HL-60 (cell line): ENCODE measurements at places on chromosomes 12 and 14.

DNA sequence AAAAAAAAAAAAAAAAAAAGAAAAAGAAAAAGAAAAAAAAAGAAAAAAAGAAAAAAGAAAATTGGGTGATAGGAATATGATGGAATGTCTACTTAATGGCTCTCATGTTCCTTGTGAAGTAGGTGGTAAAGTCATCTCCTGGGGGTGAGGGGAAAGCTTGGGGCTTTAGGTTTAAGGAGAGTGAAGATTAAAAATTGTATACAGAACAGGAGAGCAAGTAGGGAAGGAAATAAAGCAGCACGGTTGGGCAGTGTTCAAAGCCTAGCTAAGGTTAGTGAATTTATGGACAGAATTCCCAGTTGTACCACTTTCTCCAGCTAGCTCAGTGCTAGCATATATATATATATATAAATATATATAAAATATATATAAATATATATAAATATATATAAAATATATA is 40.0 kb upstream of the SLC2A13 start:
- DNase-seq, result no peak

DNA sequence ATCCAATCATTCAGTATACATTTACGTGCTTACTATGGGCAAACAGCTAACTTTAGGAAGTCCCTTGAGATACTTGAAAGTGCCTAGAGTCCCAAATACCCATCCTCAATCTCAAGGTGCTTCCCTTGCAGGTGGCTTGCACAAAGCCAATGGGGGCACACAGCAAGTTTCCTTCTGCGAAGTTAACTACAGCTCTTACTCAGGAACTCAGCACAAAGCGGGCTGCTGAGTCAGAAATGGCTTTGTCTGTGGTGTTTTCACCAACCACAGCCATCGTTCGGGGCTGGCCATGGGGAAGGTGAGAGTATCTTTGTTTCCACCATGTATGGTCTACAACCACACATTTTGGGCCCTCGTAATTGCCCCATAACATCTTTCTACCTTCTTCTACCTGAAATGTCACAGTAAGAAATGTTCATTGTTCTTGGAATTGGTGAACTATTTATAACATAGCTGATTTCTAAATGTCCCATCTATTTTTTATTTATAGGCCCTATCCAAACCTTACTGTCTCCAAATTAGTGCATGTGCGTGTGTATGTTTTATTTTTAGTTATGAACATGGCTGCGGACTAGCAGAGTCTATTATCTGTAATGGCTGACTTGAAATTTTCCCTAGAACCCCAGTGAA is 13.9 kb downstream of the MFAP5 start:
- DNase-seq, result no peak

DNA sequence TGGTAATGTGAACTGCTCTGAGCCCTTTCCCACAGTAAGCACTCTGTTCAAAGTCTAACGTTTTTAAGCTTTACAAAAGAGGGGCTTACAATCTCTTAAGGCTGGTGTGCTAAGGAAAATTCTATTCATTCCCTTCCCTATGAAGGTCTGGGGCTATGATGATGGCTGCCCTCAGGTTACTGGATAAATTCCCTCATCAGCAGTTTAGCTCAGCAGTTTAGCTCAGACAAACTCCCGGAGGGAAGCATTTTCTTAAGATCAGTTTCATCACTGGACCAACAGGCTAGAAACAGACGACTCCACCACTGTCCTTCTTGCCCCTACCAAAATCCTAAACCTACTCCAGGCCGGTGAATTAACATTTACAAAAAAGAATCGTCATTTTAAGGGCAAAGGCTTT is 19.1 kb downstream of the ERP29 start:
- DNase-seq, result no peak

- no peak for DNase-seq
Measured at GRCh38 chr14:104799244-104800014, 1.5 kb upstream of the ZBTB42 start.

DNA sequence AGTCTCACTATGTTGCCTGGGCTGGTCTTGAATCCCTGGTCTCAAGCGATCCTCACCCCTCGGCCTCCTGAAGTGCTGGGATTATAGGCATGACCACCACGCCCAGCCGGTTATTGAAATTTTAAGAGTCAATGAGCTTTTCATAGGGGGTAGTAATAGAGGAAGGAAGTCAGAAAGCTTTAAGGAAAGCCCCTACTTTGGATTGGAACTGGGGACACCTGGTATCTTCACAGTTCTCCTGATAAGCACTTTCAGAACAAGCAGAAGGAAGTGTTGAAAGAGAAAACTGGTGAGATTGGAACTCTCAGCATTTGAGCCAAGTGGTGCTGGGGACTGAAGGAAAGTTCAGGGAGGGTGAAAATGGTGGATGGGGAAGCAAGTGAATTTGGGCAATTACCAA is 5.1 kb downstream of the SLC4A8 start:
- DNase-seq, result no peak

DNA sequence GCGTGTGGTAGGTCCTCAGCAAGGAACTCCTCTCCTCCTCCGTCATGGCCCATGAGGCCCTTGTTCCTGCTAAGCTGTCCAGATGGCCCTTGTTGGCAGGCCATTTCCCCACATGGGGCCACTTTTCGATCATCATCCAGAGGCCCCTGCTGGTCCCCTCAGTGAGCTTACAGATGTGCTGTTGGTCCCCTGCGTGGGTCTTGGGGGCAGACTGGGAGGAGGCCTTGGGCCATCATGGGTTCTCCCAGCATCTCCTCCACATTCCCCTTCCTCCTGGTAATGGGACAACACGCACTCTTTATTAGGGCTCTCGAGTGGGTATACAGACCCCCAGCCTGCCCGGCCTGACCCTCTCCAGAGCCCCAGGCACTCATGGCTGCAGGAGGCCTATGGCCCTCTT is 114.7 kb downstream of the BEGAIN start:
- DNase-seq, result no peak

DNA sequence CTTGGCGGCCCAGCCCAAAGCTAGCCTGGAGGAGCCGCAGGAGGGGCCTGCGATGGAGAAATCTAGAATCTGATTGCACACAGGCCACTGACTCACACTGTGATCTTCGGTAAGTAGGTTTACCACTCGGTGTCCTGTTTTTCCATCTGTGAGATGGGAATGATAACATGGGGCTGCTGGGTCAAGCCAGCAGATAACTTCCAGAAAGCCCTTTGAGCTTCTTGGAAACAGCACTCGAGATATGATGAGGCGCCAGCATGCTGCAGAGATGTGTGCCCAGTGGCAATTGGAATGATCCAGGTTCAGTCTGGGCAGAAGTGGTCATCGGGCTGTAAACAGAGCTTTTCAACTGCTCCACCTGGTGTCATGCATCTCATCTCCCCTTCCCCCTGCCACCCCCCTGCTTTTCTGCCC is 771.3 kb upstream of the TBX3 start:
- DNase-seq, result no peak

DNA sequence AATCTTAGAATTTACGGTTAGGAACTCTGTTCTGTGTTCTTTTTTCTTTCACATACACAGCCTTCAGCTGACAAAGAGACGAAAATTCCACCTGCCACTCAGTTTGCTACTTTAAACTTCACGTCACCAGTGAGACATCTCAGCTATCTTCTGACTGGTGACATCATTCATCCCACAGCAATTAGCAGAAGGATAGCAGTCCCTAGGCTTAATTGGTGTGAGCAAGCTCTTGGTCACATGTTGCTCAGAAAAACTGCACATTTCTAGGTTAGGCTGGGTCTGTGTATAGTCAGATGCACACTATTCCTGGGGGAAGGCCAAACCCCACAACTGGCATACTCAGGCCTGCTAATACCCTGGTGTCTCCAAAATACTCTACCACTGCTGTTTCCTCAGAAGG is 23.9 kb downstream of the SLC7A7 start:
- no peak for DNase-seq

- DNase-seq, result no peak
Measured at GRCh38 chr14:60204843-60205774, 39.9 kb upstream of the DHRS7 start.

DNA sequence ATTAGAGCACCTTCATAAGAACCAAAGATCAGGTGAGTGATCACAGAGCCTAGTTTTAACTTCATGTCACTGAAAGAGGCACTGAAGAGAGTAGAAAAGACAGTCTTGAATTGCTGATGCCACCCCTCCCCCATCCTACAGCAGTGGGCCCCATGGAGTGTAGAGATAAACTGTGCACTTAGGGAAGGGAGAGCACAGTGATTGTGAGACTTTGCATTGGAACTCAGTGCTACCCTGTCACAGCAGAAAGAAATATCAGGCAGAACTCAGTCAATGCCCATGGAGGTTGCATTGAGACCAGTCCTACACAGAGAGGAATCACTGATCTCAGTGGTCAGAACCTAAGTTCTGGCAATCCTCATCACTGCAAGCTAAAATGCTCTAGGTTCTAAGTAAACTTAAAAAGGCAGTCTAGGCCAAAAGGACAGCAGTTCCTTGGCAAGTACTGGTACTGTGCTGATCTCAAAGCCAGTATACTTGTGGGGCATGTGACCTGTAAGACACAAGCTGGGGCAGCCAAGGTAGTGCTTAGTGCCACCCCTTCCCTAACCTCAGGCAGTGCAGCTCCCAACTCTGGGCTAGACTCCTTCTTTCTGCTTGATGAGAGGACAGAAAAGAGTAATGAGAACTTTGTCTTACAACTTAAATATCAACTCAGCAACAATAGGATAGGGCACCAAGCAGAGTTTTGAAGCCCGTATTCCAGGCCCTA is 94.1 kb downstream of the FSCB start:
- DNase-seq, result no peak

DNA sequence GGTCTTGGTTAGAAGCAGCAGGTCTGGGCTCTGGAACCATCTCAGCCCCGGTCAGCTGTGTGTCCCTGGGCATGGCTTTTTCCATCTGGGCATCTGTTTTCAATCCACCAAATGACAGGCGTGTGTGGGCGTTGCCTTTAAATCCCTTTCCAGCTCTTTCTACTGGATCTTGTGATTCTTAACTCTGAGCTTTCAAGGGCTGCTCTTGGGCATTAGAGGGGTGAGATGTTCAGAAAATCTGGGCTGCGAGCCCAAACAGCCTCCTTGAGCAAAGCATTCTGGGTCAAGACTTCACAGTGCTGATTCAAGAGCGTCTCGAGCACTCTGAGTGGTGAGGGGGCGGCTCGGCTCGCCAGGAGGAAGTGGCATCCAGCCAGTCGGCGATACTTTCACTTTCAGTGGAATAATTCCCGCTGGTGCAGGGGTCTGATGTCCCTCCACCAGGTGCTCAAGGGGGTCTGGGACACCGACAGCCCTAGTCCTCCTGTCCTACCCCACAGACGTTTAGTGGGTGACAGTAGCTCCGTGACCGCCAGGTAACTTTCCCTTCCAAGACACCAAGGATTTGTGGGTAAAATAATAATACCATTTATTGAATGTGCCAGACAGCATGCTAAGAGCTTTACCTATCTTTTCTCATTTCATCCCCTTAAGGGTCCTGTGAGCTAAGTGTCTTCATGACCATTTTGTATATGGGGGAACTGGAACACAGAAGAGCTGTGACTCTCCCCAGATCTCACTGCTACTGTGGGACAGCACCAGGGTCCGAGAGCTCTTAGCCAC is 114.0 kb downstream of the PLXNC1 start:
- peak; percentile 74 for DNase-seq

- DNase-seq, result no peak
Measured at GRCh38 chr12:81758421-81759189, 545 bp downstream of the PPFIA2 start.

DNA sequence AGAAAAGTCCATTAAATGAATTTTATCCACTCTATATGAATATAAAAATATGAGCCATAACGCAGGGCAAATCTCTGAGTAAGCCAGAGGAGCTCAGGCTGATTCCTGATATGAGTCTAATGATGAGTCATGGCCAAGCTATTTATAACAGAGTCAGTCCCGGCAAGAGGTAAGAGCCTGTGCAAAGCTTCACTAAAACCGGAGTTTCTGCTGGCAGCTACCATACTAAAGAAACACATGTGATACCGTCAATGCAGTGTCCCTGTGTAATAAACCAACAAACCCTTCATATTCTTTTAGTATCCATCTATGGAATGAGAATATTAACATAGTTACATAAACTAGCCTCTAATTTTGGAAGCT is 319.4 kb downstream of the KCNC2 start:
- no peak for DNase-seq

DNA sequence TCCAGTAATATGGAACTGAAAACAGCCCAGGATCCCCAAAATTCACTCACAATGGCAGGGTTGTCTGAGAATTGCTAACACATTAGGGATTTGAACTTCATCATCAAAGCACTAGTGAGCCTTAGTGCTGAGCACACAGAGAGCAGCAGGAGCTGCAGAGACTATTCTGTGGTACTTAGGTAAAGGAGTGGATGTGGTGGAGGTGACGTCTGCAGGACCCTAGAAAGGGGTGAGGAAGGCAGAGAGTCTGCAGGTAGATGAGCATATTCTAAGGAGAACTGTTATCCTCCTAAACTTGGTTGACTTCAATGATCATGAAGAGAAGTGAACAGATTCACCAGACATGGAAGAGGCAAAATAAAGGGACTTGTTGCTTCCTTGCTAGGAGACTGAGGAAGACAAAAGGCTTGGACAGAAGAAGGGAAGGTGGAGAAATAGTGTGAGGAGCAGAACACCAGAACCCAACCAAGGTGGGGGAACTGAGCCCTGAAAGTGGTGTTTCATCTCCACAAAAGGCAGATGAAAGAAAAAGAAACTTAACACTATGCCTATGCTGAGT is 1164.0 kb downstream of the TMEM121 start:
- DNase-seq, result no peak

GRCh38 chr12:91620992-91621391 is 438.4 kb upstream of the DCN start:
- no peak for DNase-seq

DNA sequence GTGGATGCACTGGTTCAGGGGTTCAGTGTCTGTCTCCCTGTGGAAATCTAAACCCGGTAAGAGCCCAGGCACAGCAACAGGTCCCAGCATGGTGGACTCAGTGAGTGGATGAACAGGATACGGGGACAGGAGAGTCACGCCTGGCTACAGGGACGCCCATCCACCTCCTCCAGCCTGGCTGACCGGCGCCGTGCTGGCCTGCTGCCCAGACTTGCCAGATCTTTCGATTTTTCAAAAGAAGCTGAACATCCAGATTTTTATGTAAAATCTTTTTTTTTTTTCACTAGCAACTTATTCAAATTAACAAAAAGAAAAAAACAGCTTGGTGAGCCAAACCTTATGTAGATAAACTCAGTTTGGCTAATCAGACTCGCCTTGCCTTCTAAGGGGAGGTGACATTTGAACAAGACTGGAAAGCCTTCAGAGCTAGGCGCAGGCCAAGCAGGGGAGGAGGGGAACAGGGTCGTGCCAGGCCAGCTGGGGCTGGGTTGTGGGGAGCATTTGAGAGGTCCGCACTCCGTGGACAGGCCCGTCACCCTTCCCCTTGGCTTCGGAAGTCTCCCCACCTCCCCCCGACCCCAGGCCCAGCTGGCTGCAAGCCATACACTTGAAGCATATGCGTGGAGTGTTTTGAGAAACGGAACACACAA is 87.8 kb upstream of the NCOR2 start:
- no peak for DNase-seq

GRCh38 chr14:51917193-51917592 is 56.8 kb downstream of the GNG2 start:
- DNase-seq, result no peak

- no peak for DNase-seq
Measured at GRCh38 chr12:112166051-112167015, 41.0 kb downstream of the TRAFD1 start.
